ENCODE measurements at places on chromosomes 13 and 19.

GRCh38 chr13:67841071-67841470, 610.9 kb upstream of the PCDH9 start:
- no peak for DNase-seq

DNA sequence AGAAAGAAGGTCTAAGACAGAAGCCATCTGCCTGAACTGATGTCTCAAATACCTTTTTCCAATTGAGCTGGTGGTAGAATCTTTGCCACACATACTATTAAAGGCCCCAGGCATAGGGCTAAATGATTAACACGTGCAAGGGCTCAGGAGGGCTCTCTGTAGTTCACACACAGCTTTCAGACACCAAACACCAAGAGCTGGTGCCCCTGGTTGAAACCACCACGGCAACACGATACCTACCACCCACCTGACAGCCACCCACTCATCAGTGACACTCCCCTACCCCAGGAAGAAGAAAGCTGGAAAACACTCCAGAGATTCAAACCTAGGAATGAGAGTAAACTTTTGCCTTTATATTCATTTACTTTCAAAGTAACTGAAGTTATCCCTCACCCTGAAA, 26.8 kb downstream of the IRS2 start:
- DNase-seq: no peak

- DNase-seq: no peak
These were observed 202.4 kb upstream of the EDNRB start for GRCh38 chr13:78121001-78121400.

GRCh38 chr13:81283062-81283461, 942.1 kb upstream of the SPRY2 start:
- no peak for DNase-seq

DNA sequence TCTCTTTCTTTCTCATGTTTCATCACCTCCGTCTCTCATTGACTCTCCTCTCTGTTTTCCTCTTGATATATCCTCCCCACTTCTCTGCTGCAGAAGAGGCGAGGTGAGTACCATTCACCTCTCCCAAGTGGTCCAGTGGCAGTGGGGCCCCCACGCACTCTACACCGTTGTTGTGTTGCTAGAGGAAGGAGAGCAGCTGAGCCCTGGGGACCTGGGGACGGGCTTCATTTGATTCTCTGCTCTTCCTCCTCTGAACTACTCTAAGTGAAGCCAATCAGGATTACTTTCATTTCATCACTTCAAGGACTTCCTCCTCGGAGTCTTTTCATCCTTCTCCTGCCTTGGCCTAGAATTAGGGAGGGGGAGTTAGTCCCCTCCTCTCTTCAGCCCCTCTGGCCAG, 64.6 kb downstream of the CCNE1 start:
- no peak for DNase-seq

- DNase-seq: peak; percentile 44
These were observed at the start of gene ZNF426 for GRCh38 chr19:9538183-9539058. Gene ZNF426 (minus strand): TSS chr19:9538645. CDS start chr19:9536232, 2,413 bp downstream.

- no peak for DNase-seq
These were observed 7.3 kb downstream of the C19orf53 start for GRCh38 chr19:13781547-13781946.

DNA sequence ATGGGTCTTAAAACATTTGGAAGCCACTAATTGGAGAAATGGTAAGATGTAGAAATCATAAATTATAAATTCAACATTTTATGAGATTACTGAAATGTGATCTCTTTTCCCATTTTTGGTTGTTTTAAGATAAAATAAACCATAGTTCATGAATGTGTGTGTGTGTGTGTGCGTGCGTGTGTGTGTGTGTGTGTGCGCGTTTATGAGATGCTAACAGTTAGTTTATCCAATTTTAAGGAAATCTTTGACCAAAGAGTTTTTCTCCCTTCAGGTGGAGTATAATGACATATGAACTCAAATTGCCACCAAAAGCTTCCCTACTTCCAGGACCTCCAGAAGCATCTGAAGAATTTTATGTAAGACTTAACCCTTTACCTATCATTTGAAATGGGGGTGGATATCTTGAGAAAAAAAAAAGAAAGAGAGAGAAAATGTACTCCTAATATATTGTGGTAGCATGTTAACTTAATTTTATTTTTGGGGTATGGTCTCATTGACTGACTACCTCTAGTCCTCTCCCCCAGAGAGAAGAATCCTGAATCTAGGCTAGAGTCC, 98.1 kb upstream of the AKAP11 start:
- DNase-seq: no peak

- DNase-seq: no peak
These were observed 8.5 kb downstream of the CBARP start for GRCh38 chr19:1229056-1229923.

DNA sequence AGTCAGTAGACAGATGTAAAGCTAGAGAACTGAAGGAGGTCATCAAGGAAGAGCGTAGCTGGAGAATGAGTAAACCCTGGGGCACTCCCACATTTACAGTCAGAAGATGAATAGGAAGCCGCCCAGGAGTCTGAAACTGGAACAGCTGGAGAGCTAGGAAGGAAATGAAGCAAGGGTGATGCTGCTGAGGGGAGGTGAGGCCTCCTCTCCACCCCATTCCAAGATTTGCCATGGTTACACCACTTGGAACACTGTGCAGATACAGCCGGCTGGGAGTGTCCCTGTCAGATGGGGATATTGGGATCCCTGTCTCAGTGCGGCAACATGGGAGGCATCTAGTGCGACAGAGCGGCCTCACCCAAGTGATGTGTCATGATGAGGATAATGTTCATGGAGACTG, 51.8 kb upstream of the GPI start:
- no peak for DNase-seq

- DNase-seq: no peak
These were observed 239.8 kb downstream of the COG6 start for GRCh38 chr13:39895254-39895653.

DNA sequence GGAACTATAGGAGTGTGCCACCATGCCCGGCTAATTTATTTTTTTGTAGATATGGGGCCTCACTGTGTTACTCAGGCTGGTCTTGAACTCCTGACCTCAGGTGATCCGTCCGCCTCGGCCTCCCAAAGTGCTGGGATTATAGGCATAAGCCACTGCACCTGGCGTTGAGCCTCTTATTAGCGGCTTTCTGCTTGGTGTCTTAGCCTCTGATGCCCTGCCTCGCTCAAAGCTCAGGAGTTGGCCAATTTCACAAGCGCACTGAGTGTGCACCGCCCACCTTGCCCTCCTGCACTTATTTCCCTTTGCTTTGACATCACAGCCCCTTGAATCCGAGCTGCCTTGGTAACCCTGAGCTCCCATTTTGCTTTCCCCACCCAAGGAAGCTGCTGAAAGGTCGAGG, 10.1 kb downstream of the YIPF2 start:
- DNase-seq: no peak

GRCh38 chr13:73481886-73482445, 423.2 kb downstream of the KLF5 start:
- no peak for DNase-seq

DNA sequence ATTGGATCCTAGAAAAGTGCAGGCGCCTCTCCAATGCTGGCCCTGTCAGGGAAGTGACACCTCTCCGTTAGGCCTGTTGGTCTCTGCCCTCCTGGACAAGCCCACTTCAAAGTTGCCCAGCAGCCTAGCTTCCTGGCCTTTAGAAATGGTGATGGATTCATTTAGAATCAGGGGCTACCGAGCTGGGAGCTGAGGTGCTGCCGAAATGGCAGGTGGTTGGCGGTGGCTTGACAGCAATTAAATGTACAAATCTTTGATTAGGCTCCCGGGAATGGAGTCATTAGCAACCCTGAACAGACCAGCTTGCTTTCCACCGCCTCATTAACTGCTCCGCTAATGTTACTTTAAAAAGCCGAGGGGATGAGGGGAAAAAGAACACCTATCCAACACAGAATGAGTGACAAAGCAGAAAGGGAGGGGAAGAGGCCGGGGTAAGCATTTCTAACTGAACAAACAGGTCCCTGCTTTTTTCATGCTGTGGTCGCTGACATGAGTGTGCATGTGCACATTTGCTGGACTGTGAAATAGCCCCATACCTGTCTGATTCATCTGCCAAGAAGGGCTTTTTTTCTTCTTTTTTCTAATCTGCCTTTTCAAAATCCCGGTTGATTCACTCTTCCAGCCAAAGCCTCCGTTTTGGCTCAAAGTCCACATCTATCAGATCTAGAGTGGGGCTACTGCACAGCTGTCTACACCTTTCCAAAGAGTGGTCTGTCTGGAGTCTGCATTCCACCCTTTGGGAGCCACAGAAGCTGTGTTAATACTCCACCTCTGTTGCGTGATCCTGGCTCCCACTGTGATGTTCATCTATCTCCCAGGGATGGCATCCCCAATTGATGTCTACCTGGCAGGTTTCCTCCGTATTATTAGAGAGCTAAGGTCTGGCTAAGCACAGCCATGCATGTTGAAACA, 431.9 kb downstream of the COG6 start:
- DNase-seq: peak; percentile 44

GRCh38 chr19:40801426-40802299, 2.7 kb downstream of the EGLN2 start:
- DNase-seq: no peak

GRCh38 chr19:3585301-3586126, at the start of gene GIPC3:
Gene GIPC3 (plus strand): TSS chr19:3585478. CDS start chr19:3585598, 120 bp downstream.
- DNase-seq: no peak

DNA sequence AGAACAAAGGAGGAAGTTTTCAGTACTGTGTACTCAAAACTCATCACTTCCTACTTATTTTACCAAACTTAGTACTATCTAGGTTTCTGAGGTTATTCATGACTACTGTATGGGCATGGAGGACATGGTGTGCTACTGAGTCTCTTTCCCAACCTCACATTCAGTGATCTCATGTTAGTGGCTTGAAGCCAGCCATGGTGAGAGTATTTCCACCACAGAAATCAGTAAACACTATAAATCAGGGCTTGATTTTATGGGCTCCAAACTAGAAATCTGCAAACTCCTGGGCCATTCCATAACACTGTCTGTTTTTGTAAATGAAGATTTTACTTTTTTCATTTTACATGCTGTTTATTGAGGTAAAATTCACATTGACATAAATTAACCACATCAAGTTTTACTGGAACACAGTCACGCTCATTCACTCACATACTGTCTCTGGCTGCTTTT, 19.7 kb downstream of the MED26 start:
- no peak for DNase-seq

- no peak for DNase-seq
These were observed 2.0 kb downstream of the RAB8A start for GRCh38 chr19:16113727-16114126.

DNA sequence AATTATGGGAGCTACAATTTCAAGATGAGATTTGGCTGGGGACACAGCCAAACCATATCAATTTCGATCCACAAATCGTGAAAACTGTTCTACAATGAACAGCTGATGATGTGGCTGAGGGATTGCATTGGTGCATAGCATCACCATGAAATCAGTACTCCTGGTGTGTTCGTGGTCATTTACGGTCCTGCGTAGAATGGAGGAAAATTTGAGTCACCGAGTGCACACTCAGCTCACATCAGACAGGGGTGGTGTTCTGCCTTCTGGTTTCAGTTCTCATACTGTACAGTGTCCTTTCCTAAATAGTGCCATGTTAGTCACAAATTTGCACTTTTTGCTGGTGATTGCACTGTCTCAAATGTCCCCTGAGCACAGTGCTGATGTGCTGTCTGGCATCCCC, 39.2 kb downstream of the MYH14 start:
- no peak for DNase-seq

DNA sequence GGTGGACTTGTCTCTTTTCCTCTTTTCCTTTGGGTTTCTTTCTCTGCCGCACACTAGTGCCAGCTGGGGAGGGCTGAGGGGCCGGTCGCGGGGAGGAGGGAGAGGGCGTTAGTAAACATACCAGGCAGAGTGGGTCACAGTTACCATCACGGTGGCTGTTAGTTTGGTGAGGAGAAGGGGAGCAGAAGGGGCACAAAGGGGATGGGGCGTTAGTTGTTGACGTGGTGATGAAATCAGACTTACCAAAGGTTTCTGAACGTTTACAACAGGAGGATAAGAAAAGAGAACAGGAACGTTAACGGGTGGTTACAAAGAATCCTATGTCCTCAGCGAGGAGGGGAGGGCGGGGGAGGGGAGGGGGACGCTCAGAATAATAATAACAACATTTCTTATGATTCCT, 77.9 kb downstream of the PTPRS start:
- no peak for DNase-seq

DNA sequence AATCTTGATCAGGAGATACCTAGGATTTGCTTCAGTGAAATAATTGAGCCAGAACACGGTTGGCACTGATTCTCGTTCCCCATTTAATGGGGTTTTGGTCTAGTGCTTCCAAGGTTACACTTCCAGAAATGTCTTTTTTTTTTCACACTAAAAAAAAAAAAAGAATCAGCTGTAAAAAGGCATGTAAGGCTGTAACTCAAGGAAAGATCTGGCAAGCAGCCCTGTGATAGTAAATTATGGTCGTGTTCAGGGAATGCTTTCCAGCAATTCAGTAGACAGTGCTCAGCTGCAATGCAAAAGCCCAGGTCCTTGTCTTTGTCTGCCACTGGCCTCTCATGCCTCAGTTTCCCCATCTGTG, 27.2 kb upstream of the NDUFS7 start:
- DNase-seq: no peak

DNA sequence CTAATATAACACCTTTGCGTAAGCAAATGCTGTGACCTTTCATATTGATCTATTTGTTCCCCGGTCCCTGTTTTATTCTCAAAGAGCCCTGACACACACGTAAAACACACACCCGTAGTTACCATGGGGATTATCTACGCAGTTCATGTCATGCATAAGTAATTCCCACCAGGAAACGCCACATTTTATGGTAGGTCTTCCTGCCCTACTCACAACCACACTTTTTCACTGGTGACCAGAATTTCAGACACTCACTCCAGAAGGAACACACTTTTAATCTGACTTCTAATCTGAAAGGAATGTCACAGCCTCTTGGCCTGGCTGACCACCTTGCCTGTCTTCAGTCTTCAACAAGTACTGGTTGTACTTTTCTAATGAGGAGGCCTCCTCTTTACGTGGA, 46.8 kb downstream of the SLC7A1 start:
- no peak for DNase-seq

GRCh38 chr13:77751513-77752456, 54.3 kb downstream of the SLAIN1 start:
- peak; percentile 12 for DNase-seq

GRCh38 chr13:111905609-111905945, 161.4 kb upstream of the SOX1 start:
- no peak for DNase-seq

- no peak for DNase-seq
These were observed 420.8 kb upstream of the SLITRK1 start for GRCh38 chr13:84303035-84303434.

GRCh38 chr13:107974409-107974808, 240.9 kb downstream of the LIG4 start:
- no peak for DNase-seq

DNA sequence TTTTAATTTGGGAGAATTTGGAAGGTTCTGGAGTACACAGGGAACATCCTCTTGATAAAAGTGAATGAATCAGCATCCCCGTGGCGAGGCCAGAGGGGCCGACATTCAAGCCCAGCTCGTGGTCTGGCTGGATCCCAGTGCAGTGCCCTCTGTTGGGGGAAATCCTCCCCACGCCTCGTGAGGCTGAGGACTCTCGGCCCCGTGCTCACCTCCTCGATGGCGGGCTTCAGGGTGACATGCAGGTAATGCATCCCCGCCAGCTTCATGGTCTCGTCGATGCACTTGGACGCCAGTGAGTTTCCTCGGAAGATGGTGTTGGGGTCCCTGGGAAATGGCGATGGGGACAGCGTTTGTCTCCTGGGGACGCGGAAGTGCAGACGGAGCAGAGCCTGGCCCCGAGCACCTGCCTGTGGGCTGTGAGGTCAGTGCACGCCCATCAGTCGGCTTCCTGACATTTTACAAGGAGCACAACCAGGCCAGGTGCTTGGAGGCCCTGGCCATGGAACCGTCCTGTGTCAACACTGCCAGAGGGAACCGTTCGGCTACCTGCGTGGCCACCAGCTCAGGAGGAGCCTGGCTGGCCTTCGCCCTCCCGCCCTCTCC, 43.3 kb upstream of the C13orf46 start:
- no peak for DNase-seq
